ENCODE measurements at places on chromosomes 1 and 21.
A peak's percentile ranks its signal among the peaks of the same experiment; 100 is the strongest.

DNA sequence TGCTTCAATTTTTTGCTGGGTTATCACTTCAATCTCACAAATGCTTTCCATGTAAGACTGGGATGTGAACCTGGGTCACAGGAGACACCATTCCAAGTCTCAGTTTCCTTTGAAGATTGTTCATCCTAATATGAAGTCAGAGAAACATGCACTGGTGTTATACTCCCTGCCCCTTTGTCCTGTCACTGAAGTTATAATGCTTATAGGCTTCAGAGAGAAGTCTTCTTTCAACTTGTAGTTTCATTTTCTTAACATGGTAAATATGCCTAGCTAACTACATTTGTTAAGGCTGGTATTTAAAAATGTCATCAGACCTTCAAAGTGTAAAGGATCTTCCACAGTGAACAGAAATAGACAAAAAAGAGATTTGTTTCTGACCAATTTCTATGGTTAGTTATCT is 1195.9 kb downstream of the MRPL39 start:
- no peak for DNase-seq

GRCh38 chr1:186983327-186983726 is 154.6 kb downstream of the PLA2G4A start:
- DNase-seq: peak; percentile 96

DNA sequence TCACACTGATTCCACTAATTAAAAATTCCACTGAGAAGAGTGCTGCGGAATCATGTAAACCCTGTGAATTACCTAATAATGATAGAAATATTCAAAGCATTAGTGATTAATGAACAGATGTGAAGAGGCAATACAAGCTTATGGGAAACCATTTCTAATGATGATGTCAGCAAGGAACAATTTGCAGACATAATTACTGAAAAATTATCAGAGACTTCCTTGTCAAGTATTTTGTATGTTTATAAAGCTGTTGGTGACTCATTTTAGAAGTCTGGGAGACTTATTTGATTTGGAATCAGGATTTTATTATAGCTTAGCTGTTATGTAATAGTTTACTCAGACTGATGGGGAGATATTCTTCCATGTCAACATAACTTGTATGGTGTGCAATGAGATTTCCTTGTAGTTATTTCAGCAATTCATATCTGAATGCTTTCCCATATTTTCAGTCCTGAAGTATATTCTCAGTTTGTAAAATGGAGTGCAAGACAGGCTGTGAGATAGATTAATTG is 135.5 kb downstream of the TGFB2 start:
- peak; percentile 85 for DNase-seq

DNA sequence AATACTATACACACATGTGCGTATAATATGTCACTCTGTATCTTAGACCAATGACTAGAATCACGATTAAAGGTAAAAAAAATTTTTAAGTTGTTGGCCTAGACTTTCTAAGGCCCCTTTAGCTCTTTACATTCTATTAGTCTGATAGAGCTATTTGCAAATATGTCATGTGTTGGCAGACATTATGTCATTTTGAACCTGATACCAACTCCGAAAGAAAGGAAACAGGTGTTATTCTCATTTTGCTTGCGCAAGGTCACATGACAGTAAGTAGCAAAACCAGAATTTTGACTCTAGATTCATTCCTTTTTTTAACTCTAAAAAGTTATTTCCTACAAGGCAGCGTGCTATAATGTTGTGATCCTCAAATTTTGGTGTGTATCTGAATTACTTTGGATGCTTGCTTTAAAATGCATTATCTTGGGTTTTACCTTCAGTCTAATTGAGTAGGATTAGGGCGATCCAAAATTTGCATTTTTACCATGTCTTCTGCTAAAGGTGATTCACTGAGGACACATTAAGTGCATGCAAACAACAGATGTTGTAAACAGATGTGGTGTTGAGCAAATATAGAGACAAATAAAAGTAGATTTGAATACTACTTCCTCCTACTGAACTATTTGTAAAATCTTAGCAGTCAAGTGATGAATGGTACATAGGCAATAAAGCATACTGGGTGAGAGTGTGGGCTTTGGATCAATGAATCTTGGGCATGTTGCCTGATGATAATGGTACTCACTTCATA is 63.5 kb upstream of the KIAA1614 start:
- no peak for DNase-seq

GRCh38 chr1:31723828-31724359 is 20.1 kb upstream of the COL16A1 start:
- DNase-seq: peak; percentile 69

DNA sequence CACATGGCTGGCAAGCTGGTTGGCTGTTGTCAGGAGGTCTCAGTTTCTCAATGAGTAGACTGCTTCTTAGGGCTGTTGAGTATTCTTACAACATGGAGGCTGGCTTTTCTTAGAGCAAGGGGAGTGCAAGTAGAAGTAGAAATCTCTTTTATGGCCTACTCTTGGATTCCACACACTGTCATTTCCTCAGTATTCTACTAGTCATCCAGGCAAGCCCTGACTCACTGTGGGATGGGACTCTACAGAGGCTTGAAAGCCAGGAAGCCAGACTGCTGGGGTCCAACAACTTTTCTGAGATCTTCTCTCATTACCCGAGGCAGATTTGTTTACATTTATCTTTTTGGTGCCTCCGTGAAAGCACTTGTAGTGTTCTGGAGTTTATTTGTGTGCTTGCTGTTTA is 196.2 kb upstream of the APP start:
- DNase-seq: no peak

GRCh38 chr1:1358433-1359271 is at the start of gene MXRA8:
TSS of gene MXRA8 (minus strand) at chr1:1358555. CDS start at chr1:1358504, 51 bp downstream.
- DNase-seq: peak; percentile 96

GRCh38 chr1:159081626-159082025 is 5.1 kb upstream of the AIM2 start:
- DNase-seq: peak; percentile 22

DNA sequence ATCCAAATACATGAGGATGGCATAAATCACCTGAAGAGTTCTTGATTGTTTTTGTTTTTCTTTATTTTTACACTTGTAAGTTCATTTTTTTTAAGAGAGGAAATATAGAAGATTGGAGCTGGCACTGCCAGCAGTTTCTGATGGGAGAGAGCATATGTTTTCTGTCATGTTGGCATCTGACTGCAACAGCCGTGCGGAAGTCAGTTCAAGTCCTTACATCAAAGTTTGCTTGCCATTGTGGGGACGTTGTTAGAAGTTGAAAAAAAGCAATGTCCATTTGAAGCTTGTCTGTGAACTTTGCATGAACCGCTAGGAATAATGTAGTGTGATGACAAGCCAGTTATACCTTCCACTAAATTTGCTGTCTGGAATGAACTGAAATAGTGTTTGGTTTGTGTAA is 126.5 kb upstream of the USH2A start:
- no peak for DNase-seq

DNA sequence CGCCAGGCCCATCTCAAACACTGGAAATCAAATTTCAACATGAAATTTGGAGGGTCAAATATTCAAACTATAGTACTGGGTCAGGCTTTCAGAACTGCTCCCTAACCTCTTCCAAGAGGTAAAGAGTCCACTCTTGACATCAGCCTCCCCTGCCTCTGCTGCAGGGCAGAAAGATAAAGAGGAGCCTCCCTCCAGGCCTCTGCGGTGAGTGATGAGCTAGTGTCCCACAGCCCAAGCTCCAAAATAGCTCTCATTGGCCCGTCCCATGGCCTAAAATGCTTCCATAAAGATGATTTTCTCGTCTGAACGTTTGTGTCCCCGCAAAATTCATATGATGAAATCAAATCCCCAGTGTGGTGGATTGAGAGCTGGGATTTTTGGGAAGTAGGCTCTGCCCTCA is 33.7 kb upstream of the CCSAP start:
- DNase-seq: no peak

- no peak for DNase-seq
These were observed 75.5 kb upstream of the MACF1 start for GRCh38 chr1:39128959-39129358.

DNA sequence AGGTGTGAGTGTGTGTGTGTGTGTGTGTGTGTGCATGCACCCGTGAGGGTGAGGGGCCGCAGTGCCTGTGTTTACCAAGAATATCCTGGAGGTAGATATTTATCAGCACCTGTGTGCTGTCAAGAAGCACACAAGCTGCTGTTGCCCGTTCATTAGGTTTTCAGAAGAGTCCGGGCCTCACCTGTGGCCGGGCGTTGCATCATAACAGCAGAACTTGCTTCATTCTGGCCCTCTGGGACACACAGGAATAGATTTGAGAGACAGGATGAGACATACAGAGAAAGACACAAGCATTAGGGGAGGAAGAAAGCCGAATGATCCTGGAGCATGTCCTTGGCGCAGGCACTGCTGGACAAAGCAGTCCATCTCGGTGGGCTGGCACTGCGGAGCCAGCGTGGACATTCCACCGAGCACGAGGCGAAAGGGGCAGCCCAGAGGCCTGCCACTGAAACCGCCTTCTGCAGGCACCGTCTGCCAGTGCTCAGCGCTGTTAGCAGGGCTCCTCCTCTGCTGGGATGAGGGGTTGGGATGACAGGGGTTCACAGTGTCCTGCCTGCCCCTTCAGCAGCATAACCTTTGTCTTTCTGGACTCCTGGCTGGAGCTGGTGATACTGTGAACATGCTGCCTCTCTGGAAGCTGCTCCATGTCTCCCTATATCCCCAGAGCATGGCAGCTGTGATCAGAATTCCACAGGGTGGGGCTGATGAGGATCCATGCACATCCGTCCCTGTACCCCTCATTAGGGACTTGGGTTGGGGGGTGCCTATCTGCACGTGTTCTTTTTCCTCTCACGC is 81.1 kb downstream of the PEX14 start:
- no peak for DNase-seq

DNA sequence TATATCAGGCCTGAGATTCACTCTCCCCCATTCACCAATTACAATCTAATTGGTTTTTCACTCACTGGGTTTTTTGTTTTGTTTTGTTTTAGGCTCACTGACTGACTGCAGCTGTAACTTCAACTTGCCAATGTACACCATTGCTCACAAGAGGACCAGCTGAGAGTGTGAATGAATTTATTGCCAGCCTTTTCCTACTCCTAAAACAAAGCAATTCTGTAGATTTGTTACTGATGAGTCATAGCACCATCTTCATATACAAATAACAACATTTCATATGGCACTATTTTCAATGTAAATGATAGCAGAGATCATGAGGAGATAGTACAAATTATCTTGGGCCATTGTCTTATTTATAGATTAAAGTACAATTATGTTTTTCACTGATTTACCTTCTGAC is 76.0 kb upstream of the DPYD start:
- DNase-seq: no peak

DNA sequence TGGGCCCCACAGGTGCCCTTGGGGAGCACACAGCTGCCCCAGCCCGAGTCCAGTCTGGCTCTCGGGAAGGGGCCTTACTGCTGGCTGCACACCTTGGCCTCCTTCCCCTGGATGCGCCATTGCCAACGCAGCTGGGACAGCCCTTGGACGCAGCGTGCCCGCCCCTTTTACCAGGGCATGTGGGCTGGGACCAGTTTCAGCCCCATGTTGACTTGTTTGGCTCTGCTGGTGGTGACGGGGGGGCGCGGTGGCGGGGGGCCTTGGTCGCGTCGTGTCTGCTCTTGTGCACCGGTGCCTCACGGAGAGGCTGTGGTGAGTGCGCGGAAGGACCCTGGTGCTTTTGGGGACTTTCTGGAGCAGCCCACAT is 19.6 kb downstream of the SKI start:
- no peak for DNase-seq

DNA sequence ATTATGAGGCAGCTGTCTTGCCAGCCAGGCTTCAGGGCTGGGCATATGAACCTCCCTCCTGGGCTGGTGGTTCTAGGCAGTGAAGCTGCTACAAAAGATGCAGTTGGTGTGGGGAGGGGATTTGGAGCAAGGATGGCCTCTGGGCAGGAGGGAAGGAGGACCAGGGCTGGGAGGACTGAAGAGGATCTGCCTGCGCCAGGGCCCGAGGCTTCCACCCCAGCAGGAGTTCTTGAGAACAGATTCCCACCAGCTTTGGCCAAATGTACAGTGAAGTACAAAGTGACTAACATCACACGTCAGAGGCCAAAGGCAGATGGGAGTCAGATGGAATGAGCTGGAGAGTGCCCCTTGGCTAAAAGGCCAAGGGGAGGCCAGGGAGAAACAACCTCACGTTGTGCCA is 62.4 kb downstream of the DDX20 start:
- DNase-seq: no peak

- DNase-seq: no peak
These were observed 5.1 kb downstream of the CAPZB start for GRCh38 chr1:19480282-19480681.

DNA sequence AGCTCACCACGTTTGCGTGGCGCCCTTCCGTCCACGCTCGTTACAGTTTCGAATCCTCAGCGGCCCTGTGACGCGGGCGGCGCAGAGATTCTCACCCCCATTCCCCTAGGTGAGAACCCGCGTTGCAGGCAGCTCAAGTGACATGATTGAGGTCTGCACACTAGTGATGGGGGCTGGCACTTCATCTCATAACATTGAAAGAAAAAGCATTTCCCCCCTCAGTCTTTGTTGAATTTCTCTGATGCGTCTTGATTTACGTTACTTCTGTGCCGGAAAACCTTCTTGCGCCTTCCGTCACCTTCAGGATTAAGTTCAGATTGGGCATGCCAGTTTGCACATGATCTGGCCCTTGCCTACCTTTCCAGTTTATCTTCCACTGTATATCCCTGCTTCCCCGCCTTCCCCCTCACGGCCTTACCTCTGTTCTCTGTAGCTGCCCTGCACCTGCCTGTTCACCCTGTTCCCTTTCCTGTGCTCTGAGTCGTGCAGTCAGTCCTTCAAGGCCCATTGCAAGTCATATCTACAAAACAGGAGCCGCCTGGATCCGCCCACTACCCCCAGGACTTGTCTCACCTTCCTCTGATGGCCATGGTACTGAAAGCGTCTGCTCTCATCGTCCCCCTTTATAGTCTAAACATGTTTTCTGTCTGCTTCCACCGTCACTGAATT is 1.1 kb downstream of the CTPS1 start:
- peak; percentile 16 for DNase-seq

GRCh38 chr1:67399199-67399993 is 30.8 kb downstream of the SERBP1 start:
- no peak for DNase-seq

DNA sequence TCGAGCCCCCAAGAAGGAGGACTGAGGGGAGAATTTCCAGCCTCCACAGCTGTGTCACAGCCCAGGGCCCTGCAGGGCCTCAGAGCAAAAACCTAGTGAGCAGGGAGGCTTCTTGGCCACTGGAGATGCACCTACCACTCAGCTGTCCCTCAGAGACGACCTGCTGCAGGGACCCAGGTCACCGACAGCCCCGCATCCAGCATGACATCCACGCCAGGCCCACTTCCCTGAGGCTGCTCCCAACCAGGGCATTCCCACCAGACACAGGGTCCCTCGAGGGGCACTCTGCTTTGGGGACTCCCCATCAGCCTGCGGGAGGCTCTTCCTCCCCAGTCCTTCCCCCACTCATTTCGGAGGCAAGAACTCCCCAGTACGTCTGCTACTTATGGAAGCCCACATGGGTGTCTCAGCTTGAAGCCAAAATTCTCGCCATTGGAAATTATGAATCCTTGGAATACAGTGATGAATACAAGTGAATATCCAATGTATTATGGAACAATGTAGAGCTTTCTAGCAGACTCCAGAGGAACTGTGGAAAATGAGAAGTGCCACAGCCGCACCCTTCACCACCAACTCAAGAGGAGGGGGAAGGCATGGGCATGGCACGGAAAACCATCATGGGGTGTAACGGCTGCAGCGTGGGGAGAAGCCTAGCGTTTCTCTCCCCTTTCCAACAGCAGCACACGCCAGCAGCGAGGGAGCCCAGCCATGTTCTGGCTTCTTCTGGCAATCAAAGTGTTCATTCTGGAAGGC is 6.9 kb downstream of the TFF3 start:
- no peak for DNase-seq
